ENCODE measurements at places on chromosomes 1 and 21. TPM values are rescaled to one million over a fixed set of nuclear protein-coding genes. Genes with fewer than 3 reads are reported as not detected.
A peak's percentile ranks its signal among the peaks of the same experiment; 100 is the strongest.

DNA sequence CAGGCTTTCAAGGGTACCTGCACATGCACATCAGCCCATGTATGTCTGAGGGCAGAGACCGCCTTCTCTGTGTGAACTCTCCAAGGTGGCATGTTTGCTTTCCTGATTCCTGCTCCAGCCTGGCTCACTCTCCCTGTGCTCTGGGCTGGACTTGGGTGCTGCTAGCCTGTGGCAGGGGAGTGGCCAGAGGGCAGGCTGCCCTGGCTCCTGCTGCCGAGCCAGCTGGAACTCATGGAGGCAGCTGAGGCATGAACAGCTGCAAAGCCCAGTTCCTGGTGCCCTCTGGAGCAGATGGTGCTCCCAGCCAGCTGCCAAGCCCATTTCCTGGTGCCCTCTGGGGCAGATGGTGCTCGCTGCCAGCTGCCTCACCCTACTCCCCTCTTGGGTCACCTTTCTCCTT lies 7.6 kb downstream of the UBL4B start:
- DNase-seq = no peak

- no peak for DNase-seq
Observed at GRCh38 chr1:59107516-59107915, 189.4 kb upstream of the FGGY start.

The TTC22 gene
- total RNA-seq = 21.0 TPM

The NBPF4 gene
- total RNA-seq = not detected

The MYBPH gene
- total RNA-seq = not detected

The TRIM17 gene
- total RNA-seq = 0.90 TPM

DNA sequence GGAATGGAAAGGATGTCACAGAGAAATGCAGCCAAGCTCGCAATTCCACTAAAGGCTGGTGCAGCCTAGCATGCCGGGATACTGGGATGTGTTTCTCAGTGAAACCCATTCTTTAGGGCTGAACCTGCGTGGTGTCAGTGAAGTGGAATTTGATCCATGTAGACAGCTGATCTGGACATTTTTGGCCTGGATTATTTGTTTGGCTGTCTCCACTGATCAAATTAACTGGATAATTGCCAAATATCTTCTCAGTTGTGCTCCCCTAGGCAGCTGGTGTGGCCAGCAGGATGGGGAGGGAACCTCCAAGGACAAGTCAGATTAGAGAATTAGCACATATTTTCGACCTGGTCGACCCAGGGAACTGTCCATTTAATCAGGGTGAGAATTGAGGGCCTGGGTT lies 318.4 kb downstream of the RPS6KC1 start:
- no peak for DNase-seq

The LAMC1 gene
- total RNA-seq = 3.1 TPM

DNA sequence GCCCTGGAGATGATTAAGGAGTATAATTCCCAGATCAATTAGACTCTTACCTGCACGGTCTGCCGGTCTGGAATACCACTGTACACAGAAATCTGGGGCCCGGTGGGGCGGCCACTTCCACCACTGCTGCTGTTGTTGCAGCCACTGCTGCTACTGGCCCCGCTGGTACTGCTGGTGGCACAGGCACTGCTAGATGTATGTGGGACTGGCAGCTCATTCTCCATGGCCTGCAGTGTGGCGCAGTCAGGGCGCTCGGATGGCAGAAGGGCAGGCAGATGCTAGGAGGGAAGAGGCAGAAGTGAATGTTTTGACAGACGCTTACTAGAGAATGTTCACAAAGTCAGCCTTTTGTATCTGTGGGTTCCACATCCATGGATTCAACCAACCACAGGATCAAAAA lies 54.4 kb upstream of the A3GALT2 start:
- no peak for DNase-seq

DNA sequence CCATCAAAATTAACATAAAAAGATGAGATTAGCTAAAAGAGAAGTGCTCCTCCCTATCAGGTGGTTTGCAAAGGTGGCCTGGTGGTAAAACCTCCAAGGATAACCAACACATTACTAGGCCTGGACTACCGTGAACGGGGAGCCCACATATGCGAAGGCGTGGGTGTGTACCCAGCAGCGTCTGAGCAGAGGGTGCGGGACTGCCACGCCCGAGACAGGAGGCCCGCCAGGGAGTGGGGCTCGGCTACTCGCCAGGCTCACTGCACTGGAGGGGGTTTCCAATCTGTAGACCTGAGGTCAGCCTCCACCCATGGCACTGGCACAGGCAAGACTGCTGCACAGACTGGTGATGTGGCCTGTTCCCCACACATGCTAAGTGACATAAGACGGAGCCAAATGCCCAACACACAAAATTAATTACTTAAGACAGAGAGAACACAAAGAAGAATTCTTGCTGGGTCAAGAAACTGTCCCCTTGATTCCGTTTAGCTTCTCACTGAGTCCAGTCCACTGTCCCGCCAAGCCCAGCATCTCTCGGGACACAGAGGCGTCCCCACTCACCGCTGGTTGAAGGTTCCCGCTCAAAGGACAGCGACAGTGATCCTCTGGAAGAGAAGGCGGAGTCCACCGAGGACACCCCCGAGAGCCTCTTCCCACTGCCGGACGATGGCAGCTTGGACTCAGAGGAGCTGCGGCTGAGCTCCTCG lies 23.4 kb downstream of the RIPK4 start:
- DNase-seq = no peak

The GBP1 gene
- total RNA-seq = 53.5 TPM

GRCh38 chr1:2230781-2231531 lies 2.8 kb downstream of the SKI start:
- peak; percentile 53 for DNase-seq

DNA sequence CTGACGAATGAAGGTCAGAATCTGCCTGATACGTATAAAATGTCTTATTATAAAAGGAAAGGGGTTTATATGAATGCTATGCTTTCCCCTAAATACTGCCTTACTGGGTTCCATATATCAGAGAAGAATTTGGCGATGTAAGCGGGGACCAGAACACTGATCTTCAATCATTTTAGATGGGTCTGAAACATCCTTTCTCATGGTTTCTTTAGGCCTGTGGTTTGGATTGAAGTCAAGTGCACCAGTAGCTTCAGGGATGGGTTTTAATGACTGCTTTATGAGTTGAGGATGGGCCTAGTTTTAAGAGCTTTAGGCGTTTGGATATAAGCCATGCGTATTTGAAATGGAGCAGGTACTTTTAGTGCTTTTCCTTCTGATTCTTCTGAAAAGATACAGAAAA lies 6.9 kb downstream of the FMN2 start:
- no peak for DNase-seq

- DNase-seq = no peak
Observed at GRCh38 chr1:238752327-238752726, 634.0 kb upstream of the CHRM3 start.

GRCh38 chr1:237507005-237507404 lies 383.7 kb downstream of the ZP4 start:
- no peak for DNase-seq

The OR2W3 gene
- not detected for total RNA-seq

DNA sequence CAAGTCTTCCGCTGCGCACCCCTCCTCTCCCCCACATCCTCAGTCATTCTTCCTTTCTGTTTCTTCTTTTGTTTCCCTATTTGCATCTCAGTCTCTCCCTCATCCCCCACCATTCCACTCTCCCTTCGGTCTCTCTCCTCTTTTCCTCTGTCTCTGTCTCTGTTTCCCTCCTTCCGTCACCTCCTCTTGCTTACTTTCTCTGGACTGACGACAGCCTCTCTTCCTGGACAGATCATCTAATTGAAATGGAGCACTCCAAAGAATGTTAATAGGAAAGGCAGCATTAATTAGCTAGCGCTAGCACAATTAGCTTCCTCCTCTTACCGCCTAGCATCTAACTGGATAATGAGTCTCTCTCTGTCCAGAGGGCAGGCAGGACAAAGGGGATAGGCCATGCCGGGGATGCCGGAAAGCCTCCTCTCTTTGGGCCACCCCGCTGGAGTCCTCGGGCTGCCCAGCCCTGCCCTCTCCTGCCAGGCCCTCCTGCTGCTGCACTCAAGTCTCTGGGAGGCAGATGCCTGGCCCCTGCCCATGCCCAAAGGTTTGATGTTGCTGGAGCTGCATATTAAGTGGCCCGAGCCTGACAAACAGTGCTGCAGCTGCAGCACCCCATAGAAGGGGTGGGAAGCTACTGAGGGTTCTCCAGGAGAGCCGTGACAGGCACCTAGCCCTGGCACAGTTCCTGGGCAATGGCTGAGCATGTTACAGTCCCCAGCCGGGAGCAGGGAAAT lies 20.8 kb downstream of the DISP3 start:
- no peak for DNase-seq

The C8A gene
- total RNA-seq = not detected

GRCh38 chr1:204818998-204819397 lies 51.7 kb upstream of the NFASC start:
- DNase-seq = no peak

DNA sequence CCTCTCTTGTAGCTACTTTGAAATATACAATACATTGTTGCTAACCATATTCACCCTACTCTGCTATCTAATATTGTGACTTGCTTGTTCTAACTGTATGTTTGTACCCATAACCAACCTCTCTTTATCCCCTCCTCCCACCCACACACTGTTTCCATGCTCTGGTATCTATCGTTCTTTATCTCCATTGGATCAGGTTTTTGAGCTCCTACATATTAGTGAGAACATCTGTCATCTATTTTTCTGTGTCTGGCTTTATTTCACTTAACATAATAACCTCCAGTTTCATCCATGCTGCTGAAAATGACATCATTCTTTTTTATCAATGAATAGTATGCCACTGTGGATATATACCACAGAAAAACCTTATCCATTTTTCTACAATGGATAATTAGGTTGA lies 1230.1 kb downstream of the PLA2G4A start:
- no peak for DNase-seq

GRCh38 chr1:44354268-44354839 lies 703 bp downstream of the ERI3 start:
- DNase-seq = no peak

The CHIA gene
- not detected for total RNA-seq

DNA sequence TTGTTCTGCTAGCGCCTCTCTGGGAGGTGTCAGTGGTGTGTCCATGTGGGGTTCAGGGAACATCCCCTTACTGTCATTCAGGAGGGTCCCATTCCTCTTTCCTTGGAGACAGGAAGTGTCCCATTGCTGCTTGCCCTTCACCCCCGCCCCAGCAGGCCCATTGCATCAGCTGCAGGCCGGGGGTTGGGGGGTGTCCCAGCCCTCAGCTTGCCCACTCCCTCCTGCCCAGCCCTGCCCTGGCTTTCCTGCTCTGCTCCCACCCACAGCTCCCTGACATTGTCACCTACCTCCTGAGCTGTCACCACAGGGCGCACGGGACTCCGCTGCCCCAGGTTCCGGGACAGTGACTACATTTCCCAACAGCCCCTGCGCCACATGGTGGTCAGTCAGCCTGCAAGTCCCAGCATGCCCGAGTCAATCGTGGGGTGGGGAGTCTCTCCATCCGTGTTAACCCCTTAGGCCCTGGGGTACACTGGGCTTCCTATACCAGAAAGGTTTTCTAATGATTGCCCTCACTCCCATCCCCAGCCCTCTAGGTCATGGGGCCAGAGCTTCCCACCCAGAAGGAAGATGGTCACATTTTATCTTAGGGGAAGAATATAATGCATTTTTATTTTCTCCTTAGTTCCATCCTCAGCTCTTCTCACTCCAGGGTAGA lies at the start of gene INPP5B:
Gene INPP5B, minus strand, starts transcription at position 351 of the 658 bp plus-strand sequence. CDS start 745 bp downstream, outside the sequence.
- peak; percentile 70 for DNase-seq

DNA sequence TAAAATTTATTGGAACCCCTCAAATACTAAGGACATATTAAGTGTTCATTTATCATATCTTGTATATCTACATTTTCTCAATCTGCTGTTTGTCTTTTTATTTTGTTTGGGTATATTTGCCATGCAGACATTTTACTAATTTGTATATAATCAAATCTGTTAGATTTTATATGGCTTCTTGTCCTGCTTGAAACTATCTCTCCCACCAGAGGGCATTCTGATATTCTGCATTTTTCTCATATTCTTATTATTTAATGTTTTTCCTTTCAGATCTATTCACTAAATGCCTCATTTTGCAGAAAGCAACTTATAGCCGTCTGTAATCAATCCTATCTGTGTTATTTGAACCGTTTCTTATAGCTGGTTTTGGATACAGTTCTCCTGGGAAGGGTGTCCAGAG lies 745.5 kb downstream of the LRRIQ3 start:
- no peak for DNase-seq

The RUNX3 gene
- 220 TPM for total RNA-seq

GRCh38 chr1:177748080-177748801 lies 221.6 kb downstream of the SEC16B start:
- DNase-seq = no peak

The CACHD1 gene
- total RNA-seq = 3.1 TPM

DNA sequence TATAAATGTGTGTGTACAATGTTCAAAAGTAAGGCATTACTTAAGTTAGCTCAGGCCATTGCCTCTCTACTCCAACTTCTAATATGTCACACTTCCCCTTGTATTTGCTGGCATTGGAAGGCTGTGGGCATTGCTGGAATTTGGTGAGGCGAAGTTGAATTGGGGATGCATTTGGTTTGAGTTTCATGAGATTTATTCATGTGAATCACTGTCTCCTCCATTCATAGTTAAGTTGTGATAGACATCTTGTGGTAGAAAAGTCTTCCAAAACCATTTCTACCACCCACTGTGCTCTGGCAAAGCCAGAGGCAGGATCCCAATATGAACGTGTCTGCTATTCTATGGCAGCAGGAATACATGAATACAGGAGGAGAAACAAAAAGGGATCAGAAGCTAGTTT lies 397.8 kb upstream of the USP24 start:
- DNase-seq = no peak

DNA sequence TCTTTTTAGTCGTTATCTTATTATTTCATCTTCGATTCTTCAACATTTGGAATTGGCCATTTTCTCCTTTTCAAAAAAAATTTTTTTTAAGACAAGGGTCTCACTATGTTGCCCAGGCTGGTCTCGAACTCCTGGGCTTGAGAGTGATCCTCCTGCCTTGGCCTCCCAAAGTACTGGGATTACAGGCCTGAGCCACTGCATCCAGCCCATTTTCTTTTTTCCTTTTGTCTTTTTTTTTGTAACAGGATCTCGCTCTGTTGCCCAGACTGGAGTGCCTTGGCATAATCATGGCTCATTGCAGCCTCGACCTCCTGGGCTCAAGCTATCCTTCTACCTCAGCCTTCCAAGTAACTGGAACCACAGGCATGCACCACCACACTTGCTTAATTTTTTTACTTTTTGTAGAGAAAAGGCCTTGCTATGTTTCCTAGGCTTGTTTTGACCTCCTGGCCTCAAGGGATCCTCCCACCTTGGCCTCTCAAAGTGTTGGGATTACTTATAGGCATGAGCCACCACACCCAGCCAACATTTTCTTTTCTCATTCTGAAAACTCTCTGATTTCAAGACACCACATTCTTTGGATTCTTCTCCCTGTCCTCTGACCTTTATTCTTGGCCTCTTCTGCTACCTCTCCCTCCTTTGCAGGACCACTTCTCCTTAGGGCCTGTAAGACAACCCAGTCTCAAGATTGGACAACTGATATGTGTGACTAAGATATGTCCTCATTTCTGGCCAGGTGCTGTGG lies 6.0 kb upstream of the MAP1LC3C start:
- no peak for DNase-seq

The LAMB3 gene
- total RNA-seq = 0.25 TPM

The OR2T33 gene
- not detected for total RNA-seq

The MSH4 gene
- total RNA-seq = 0.54 TPM

The STUM gene
- 0.10 TPM for total RNA-seq

DNA sequence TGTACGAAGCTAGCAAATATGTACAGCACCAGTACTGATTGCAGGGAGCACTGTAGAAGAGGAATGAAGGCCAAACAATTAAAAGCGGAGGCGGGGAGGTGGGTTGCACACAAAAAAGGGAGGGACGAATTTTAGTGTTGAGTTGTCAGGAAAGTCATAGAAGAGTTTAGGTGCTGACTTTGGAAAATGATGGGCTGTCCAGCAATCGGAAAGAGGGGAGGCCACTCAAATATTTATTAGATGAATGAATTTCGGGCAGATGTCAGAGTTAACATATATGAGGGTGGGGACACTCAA lies 537 bp upstream of the ANKRD13C start:
- no peak for DNase-seq

The S100A14 gene
- total RNA-seq = 0.70 TPM

Data from T-cell (primary cell).